ENCODE measurements at places on chromosomes 3 and 15.

GRCh38 chr15:58992181-58992580 is 4.7 kb downstream of the RNF111 start:
- no peak for DNase-seq

GRCh38 chr15:72319985-72320671 is at the start of gene CELF6:
TSS of gene CELF6 (minus strand) at chr15:72320157. CDS start at chr15:72319874, 283 bp downstream.
- peak; percentile 60 for DNase-seq

DNA sequence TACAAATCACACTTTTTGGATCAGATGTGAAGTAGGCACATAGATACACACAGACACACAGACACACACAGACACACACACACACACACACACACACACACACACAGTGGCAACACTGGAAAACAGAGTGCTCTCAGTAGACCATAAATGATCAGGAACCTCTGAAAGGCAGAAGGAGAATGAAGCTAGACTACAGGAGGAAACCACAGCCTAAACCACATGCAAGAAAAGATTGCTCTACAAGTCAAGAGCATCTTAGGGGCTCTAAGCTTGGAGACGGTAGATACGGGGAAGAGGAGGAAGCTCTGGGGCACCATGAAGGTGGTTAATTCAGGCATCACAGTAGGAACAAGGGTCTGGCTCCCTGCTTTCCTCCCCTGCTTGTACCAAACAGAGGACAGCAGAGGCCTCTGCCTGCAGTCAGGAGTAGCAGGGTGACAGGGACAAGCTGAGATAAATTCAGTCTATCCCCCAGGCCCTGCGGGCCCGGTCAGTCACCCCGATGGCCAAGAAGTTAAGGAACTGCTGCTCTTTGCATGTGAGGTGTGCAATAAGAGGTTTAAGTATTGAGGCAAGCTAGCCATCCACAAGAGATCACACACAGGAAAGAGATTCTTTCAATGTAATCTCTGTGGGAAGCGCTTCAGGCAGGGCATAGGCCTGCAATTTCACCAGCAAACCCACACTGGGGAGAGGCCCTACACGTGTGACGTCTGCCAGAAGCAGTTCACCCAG is 23.5 kb upstream of the ARPIN start:
- no peak for DNase-seq

DNA sequence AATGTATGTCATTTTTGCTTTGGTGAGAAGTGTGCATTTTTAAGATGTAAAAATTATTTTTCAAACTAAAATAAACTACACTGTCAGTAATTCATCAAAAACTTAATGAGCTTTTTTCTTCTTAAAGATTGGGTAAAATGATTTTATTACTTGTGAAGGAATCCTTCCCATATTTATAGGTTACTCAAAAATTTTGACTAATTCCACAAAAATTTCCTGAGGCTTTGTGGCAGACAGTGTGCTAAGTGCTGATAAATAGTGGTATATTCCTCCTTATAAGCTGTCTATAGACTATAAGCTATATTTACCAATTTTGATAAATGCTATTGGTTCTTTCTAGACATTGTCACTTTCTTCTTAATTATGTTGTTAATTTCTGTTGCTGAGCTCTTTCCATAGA is 284.5 kb upstream of the SEMA6D start:
- DNase-seq: no peak

- no peak for DNase-seq
These were observed 216.3 kb downstream of the SATB1 start for GRCh38 chr3:18208856-18209255.

GRCh38 chr15:50247819-50248655 is 17.5 kb downstream of the HDC start:
- peak; percentile 29 for DNase-seq

DNA sequence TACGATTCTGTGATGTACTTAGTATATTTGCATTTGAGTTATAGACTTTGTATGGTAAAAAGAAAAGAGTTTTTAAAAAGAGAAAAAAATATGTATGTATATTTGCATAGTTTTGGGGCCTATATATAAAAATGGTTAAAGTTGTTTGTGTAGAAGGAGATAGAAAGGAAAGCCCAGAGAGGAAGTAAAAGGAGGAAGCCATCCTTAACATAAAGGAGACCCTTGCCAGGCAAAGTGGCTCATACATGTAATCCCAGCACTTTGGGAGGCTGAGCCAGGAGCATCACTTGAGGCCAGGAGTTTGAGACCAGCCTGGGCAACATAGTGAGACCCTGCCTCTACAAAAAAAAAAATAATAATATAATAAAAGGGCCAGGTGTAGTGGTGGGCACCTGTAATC is 8.4 kb downstream of the SNAP23 start:
- no peak for DNase-seq

GRCh38 chr3:2851835-2852234 is 258.3 kb downstream of the IL5RA start:
- no peak for DNase-seq

- DNase-seq: no peak
These were observed 319.2 kb downstream of the ZNF621 start for GRCh38 chr3:40843851-40844548.
